Stimulated activated CD4-positive, alpha-beta T cell treated with anti-CD3 and anti-CD28 coated beads, Interleukin-1b, Interleukin-23, amount 100 ng/mL, for 24 hours (primary cell): ENCODE measurements at places on chromosomes 3 and 15.
A peak's percentile ranks its signal among the peaks of the same experiment; 100 is the strongest.

DNA sequence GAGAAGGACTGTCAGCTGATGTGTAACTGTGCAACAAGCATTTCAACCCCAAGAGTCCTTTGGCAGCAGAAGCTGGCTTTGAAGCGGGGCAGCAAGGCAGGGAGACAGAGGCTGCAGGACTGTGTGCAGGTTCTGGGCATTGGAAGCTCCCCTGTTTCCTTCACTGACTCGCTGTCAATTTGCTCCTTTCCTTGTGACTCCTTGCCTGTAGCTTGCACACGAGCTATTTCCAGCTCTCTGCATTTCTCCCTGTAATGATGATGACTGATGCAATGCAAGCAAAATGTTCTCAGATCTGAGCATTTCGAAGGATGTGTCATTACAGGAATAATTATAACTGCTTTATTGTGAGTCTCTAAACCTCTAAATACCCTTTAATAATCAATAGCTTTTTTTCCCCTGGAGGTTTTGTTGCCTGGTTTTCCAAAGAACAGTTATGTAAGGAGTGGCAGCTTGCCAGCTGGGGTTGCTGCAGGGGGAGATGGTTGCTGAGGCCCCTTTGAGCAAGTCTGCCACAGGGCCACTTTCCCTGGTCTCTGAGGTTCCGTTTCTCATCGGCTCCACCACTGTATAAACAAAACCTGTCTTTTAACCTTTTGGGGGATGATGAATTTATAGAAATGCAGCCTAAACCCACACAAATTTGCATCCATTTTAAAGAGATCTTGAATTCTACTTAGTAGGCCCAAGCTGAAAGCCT lies 2.8 kb downstream of the APOD start:
- DNase-seq: no peak

- DNase-seq: no peak
Measured at GRCh38 chr15:45095661-45096060, 18.3 kb downstream of the DUOX2 start.

GRCh38 chr3:123392871-123393620 lies 55.8 kb downstream of the ADCY5 start:
- no peak for DNase-seq

GRCh38 chr3:12944849-12945248 lies 103.5 kb upstream of the RPL32 start:
- no peak for DNase-seq

- DNase-seq: no peak
Measured at GRCh38 chr3:123805504-123805903, 78.6 kb downstream of the MYLK start.

GRCh38 chr15:78085928-78086327 lies 6.4 kb upstream of the SH2D7 start:
- DNase-seq: no peak

GRCh38 chr3:8110966-8111798 lies 390.4 kb upstream of the LMCD1 start:
- peak; percentile 24 for DNase-seq

- peak; percentile 15 for DNase-seq
Measured at GRCh38 chr15:51227940-51228732, 110.3 kb downstream of the CYP19A1 start.

DNA sequence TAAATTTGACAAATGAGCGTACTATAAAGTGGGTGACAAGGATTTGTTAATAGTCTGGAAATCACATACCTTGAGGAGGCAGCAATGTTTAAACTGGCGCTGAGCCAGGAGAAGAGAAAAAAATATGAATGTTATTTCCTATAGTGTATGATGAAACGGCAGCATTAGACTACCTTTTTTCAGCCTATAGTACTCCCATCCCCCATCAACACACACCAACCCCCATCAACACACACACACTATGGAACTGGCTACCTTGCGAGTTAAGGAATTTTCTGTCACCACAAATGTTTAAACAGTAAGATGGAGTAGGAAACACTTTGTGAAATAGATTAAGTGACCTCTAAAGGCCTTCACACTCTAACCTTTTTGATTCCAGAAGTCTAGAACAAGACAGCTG lies 46.8 kb upstream of the ZCWPW2 start:
- no peak for DNase-seq
